Smooth muscle cell of the pulmonary artery (primary cell): ENCODE measurements at places on chromosomes 1 and 21. TPM values are rescaled to one million over a fixed set of nuclear protein-coding genes. Genes with fewer than 3 reads are reported as not detected.

AADACL4 gene
- total RNA-seq: not detected in 2 replicates

SPRR2F gene
- total RNA-seq: not detected in 2 replicates

SETSIP gene
- total RNA-seq: 0.13 TPM in 1 of 2 replicates, not detected in the other

SPATA21 gene
- not detected in 2 replicates for total RNA-seq
